GM23248 (cell line): ENCODE measurements at places on chromosomes 12 and 14. TPM values are rescaled to one million over a fixed set of nuclear protein-coding genes. Genes with fewer than 3 reads are reported as not detected.

DNA sequence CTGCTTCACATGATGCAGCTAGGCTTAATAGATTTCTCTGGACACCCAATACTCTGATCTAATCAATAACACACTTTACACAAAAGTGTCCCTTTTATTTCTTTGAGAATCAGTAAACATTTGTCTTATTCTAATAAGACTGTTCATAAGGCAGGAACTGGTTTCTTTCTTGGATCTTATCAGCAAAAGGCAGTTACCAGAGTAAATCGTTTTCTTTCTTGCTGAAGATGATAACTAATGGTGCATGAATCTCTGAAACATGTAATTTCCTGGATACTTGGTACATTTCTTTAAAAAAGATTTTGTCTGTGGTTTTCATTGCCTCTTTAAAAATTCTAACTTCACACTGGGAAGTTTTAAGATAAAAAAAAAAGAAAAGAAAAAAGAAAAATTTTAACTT, 39.6 kb downstream of the WIF1 start:
- no peak for DNase-seq

- DNase-seq: no peak
Observed at GRCh38 chr12:55733021-55733555, 4.3 kb upstream of the CD63 start.

GRCh38 chr12:12947902-12948301, 4.1 kb downstream of the GPRC5D start:
- peak; percentile 40 for DNase-seq

Gene AJUBA
- polyA plus RNA-seq: 17.8 and 19.3 TPM in 2 replicates

Gene PDE3A
- polyA plus RNA-seq: 0.06 and 0.11 TPM in 2 replicates

Gene SELPLG
- polyA plus RNA-seq: 6.2 and 6.7 TPM in 2 replicates
